ENCODE measurements at places on chromosomes 3 and 15. TPM values are rescaled to one million over a fixed set of nuclear protein-coding genes. Genes with fewer than 3 reads are reported as not detected.

Gene NTRK3
- polyA plus RNA-seq = 2.4 TPM

GRCh38 chr15:49229922-49230321 is 59.9 kb downstream of the GALK2 start:
- no peak for DNase-seq

- DNase-seq = no peak
Observed at GRCh38 chr3:188037965-188038581, 115.9 kb upstream of the LPP start.

GRCh38 chr3:28617821-28618220 is 269.2 kb upstream of the AZI2 start:
- no peak for DNase-seq

DNA sequence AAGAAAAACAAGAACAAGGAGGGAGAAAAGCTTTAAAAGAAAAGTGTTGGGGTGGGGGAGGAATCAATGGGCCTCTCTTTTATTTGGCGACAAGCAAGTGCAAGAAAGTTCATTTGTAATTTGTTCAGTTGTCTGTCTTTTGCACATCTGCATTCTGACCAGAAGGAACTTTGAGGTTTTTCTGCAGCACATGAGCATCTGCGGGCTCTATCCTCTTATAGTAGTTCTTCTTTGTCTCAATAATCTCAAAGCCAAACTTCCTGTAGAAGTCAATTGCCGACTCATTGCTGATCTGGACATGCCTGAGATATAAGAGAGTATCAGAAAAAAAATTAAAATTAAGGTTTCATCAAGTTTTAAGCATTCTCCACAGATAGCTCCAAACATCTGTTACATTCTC is 24.4 kb downstream of the NAA50 start:
- DNase-seq = no peak

- no peak for DNase-seq
Observed at GRCh38 chr3:118809696-118810498, 224.7 kb downstream of the IGSF11 start.

DNA sequence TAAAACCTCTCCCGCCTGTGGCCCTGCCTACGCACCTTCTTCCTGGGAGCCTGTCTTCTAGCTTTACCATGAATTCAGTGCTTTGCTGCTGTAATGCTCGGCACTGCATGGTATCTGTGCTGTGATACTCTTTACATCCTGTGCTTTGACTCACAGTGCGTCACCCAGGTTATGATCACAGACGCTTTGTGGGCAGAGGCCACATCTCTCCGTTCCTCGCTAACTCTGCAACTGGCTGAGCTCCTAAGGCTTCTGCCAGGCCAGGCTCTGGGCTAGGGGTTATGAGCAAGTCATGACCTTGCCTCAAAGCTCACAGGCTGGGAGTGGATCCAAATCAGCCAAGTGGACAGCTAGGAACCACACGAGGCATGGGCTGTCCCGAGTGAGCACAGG is 23.2 kb downstream of the SPTBN5 start:
- DNase-seq = no peak

Gene GOLGA6A
- not detected for polyA plus RNA-seq

GRCh38 chr15:27671819-27672437 is 427.2 kb downstream of the OCA2 start:
- no peak for DNase-seq

Gene TBC1D23
- 18.7 TPM for polyA plus RNA-seq

Gene PCSK6
- 21.7 TPM for polyA plus RNA-seq

GRCh38 chr3:163601426-163601825 is 1476.9 kb downstream of the SI start:
- no peak for DNase-seq

GRCh38 chr3:172538368-172539151 is 15.3 kb upstream of the TNFSF10 start:
- DNase-seq = no peak

DNA sequence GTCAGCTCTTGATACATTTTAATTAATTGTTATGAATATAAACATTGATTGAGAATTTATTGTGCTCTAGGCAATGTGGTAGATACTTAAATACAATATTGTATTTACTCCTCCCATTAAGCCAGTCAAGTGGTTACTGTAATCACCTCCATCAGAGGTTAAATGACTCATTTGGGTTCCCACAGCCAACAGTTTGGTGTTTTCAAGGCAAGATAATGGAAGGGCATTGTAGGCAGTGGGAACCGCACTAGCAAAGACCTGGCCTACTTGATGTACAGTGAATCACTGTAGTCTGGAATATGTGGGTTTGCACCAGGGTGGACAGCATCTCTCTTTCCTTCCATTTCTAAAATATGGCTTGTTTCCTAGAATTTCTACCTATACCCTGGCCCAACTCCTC is 127.4 kb downstream of the EDEM1 start:
- DNase-seq = no peak

Gene EFHB
- 1.0 TPM for polyA plus RNA-seq

DNA sequence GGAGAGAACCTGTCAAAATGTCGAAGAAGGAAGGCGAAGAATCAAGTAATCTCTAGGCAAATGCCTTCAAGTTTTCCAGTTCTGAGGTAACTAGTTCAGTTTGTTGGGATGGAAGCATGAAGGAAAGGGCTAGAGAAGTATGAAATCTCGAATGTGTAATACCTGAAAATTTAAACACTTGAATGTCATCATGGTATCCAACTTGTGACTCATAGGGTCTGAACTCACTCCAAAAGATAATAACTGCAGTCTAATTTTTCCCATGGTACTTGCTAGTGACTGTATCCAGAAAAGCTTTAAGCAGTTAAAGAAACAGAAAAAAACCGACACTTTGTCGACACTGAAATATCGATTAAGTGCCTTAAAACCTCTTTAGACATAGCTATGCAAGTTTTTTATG is 102.9 kb upstream of the CHRM5 start:
- DNase-seq = no peak
